ENCODE measurements at places on chromosomes 7 and 10.
A peak's percentile ranks its signal among the peaks of the same experiment; 100 is the strongest.

- DNase-seq = no peak
Measured at GRCh38 chr7:112550468-112551060, 69.8 kb downstream of the LSMEM1 start.

DNA sequence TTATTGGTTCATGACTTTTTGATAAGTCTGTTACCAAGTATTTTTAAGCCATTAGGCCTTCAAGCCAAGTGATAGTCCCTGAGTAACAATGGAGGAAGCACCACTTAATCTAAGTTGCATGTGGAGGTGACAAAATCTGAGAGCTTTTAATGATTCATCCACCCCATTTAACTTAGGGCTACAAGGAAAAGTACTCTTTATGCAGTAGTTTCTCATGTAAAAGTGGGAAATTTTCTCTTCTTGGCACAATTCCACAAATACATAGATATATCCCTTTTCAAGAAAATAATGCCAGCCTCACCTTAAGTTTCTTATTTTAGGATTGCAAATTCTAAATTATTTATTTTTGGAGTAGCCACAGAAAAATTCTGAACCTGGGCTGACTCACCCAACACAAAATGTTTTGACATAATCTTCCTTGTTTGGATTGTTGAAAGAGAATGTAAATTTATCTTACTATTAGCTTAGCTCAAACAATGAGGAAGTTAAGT, 85.7 kb downstream of the SUGCT start:
- no peak for DNase-seq

DNA sequence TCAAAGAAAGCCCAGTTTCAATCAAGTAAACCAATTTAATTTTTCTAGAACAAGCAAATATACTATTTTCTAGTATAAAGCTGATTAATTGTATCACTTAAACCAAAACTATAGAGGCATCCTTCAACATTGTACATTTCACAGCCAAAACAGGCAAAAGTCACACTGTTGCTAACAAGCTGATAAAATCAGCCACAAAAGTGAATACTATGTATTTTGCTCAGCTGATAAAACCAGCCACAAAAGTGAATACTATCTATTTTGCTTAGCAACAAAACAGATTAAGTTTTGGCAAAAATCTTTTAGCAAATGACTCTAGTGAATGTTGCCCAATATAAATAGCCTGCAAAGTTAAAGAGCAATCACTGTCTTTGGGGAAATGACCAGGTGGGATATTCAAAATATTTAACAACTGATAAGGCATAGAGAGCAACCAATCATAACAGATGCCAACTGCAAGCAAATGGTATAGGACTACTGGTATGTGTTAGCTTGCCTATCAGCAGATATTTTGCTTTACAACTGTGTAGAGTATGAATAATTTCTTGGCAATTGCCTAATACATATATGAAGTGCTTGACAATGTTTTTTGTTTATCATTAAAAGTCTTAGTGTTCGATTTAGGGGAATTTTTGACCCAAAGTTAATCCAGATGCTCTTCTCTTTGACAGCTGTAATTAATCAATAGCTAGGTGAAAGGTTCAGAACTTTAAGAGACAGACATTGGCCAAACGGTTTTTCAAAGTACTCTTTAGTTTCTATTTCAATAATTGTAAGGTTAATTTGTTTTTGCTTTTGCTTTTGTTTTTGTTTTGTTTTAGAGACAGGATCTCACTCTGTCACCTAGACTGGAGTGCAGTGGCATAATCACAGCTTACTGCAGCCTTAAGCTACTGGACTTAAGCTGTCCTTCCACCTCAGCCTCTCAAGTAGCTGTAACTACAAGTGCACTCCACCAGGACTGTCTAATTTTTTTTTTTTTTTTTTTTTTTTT, 44.4 kb upstream of the SP4 start:
- no peak for DNase-seq

GRCh38 chr7:11078247-11078834, 104.7 kb downstream of the PHF14 start:
- DNase-seq = no peak

- DNase-seq = peak; percentile 92
Measured at GRCh38 chr7:886626-887487, 10.5 kb downstream of the GET4 start.

- DNase-seq = no peak
Measured at GRCh38 chr10:18306031-18306430, 165.8 kb downstream of the CACNB2 start.

DNA sequence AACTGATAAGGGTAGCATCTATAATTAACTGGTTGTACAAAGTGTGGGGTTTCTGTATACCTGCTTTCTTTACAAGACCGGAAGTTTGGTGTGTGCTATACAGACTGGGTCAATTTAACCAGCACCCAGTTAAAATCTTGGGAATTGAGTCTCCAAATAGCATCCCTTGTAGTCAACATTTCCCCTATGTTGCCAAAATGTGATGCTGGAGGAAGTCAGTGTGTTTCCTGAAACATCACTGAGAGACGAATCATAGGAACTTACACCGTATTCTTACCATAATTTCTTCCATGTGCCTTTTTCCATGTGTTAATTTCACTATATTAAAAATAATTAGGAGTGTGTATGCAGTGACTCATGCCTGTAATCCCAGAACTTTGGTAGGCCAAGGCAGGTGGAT, 1.7 kb downstream of the AKR1C4 start:
- no peak for DNase-seq

DNA sequence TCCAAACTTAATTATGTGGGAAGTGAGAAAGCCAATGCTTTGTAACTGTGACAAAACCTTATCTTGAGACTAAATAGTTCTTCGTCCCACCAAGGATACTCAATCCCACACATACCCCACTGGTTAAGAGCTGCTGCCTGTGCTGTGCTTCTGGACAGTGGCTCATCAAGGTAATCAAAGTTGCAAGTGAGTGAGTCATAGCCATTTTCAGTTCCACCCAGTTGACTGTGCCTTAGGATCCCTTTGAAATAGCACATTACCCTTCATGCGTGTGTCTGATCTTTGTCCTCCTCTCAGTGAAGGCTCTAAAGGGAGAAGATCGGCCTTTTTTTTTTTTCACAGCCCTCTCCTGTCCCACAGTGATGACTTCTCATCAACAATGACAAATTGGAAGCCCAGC, 706.0 kb upstream of the AUTS2 start:
- DNase-seq = no peak

- no peak for DNase-seq
Measured at GRCh38 chr10:132641401-132641800, 103.8 kb downstream of the INPP5A start.

DNA sequence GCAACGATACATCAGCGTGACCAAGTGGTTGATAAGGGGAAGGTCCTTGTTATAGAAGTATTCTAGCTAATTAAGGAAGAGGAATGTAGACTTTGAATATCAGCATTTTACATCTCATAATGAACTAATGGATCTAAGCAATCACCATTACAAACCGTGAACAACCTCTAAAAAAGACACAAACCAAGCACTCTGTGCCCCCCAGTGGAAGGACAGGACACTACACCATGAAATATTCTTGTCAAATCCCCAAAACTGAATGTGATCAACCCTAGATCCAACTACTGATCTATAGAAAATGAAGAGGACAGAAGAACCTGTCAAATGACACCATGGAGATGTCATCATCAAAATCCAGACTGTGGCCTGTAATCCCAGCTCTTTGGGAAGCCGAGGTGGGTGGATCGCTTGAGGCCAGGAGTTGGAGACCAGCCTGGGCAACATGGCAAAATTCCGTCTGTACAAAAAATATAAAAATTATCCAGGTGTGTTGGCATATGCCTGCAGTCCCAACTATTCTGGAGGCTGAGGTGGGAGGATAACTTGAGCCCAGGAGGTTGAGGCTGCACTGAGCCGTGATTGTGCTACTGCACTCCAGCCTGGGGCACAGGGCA, 111.3 kb upstream of the CARD11 start:
- DNase-seq = no peak

GRCh38 chr7:90777041-90777440, 180.9 kb downstream of the CDK14 start:
- no peak for DNase-seq

DNA sequence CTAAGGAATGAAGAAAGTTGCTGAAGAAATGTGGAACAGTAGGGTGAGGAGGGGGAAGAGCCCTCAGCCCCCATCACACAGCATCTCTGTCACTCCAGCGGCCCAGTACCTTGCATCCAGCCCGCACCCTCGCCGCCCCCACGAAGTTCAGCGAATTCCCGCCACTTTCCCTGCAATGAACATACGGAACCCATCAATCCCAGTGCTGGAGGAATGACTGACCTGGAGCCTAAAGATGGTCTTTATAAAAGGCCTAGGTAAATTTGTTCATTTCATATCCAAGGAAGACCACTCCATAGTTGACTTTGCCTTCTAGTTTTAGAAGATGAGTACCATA, 779 bp upstream of the KIF5B start:
- DNase-seq = no peak

DNA sequence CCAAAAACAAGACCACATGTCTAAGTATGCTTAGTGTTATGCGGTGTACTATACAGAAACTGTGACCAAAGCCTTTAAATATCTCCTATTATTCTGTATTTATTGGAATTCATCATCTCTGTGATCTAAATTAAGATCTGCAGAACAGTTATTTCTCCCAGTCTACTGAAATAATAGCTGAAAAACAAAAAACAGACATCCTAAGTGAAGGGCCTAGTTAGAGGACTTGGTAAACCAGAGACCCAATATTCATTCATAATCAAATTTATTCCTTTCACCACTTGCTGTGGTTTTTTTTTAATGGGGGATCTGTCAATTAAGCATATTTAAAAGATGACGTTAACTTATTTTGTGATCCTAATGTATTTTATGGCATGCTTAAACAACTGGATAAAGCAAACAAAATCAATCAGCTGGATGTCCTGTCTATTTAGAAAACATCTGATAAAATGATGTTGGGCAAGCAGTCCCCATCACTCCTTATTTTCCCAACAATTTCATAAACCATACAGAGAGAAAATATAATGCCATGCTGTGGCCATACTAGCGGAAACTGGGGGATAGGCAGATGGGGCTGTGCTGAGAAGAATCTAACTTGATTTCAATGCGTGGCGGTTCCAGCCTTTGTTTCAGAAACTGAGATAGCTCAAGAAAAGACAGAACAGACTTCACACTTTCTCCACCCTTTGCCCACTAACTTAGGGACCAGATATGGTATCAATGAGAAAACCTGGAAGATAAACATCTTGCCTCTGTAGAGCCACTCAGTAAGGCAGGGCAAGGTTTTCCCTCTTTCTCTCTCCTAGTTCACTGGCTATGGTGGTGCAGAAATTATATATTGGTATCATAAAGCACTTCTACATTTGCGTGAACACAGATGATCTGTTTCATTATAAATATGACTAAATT, 32.9 kb downstream of the ICA1 start:
- no peak for DNase-seq

DNA sequence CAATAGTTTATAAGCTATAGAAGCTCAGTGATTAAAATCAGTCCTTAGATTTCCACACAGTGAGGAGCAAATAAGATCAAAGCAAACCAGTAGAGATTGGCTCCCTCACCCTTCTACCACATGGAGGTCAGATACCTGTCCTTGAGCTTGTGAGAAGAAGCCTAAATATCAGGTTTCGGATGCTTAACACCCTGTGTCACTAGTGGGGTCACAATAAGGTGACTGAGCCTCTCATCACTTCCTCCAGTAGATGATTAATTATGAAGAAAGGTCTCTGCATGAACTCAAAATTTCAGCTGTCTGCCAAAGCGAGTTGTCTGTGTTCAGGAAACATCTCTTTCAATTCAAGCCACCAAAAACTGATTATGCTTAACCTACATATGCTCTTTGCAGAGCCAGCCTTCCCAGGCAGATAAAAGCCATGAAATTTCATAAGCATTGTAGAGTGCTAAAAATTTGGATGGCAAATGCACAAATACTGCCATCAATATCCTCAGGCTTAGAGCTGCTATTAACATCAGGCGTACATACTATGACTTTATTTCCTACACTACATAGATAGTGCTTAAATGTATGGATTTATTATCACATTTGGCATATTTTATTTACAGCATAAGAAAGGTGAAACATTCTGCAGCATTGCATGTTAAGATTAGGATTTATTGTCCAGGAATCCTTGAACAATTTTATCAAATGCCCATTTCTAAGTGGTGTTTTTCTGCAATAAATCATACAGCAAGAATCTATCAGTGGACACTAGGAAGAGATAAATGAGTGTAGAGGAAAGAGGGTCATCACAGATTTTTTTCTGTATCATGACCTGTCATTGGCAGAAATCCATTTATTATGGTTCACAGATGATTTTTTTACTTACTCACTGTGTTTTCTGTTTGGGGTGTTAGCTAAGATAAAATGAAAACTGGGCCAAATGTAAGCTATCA, 285.1 kb upstream of the SP8 start:
- DNase-seq = no peak

GRCh38 chr7:66845379-66846095, 75.5 kb upstream of the TMEM248 start:
- no peak for DNase-seq

DNA sequence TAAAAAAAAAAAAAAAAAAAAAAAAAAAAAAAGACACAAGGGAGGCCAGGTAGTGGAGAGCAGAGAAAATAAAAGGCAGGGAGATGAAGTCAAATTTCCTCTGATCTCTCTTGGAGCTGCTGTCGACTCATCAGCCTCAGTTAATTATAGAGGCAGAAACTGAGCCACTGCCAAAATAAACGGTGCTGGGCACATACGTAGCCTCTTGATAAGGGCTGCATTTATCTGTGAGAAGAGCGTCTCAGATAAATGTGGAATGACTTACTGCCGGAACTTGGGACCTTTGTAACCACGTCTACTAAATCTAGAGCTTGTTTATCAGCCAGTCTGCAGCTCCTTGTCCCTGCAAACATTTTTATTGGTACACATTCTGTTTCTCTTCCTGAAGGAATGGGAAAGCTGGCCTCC, 162.3 kb downstream of the BAMBI start:
- no peak for DNase-seq

DNA sequence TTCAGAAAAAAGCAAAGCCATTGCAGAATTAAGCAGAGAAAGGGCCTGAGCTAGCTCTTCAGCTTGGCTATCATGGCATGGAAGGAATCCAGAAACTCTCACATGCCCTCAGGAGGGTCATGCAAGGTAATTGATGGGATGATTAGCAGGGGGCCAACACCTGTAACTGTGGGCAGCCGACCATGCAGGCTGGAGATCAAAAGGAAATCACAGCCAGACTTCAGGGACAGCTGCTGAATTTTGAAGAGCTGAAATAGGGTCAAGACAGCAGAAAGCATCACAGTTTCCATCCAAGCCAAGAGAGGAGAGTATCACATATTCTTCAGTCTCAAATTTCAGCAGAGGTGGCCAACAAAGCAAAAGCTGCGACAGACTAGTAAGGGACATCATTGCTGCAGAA, 239.6 kb upstream of the STEAP1 start:
- DNase-seq = no peak

GRCh38 chr7:21542891-21543527, at the start of gene DNAH11:
Gene DNAH11 (plus strand): TSS chr7:21543039. CDS start chr7:21543246, 207 bp downstream.
- no peak for DNase-seq
